OCI-M1 (cell line): ENCODE measurements at places on chromosomes 1 and 21.

- DNase-seq, result no peak
These were observed 29.7 kb downstream of the CTH start for GRCh38 chr1:70440642-70441391.

GRCh38 chr1:47172782-47173181, 17.1 kb downstream of the PDZK1IP1 start:
- DNase-seq, result no peak

DNA sequence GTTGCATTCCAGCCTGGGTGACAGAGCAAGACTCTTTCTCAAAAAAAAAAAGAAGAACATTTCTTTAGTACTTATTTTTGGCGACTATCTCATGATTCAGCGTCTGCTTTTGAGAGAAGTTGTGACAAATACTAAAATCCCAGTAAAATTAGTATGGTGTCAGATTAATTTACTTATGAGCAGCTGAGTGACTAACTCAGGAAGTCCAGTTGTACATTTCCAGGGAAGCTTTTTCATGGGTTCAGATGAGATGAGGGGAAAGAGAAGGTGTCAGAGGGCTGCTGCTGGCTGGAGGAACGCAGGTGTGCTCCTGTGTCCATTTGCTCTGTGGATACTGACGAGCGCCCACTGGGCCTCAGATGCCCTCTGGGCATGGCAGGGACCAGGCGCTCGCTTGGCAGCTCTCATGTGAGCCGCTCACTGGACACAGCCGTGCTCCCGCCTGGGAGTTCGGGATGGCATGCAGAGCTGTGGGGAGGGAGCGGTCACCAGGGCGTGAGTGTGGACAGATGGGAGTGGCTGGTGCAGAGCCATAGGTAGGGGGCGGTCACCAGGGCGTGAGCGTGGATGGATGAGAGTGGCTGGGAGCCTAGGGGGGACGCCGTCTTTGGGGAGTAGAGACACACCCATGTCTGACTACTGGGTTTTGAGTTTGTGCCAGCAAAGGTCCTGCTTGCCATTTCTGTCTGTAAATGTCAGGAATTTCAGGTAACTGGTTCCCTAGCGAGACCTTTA, 55.0 kb downstream of the ADARB1 start:
- DNase-seq, result no peak

DNA sequence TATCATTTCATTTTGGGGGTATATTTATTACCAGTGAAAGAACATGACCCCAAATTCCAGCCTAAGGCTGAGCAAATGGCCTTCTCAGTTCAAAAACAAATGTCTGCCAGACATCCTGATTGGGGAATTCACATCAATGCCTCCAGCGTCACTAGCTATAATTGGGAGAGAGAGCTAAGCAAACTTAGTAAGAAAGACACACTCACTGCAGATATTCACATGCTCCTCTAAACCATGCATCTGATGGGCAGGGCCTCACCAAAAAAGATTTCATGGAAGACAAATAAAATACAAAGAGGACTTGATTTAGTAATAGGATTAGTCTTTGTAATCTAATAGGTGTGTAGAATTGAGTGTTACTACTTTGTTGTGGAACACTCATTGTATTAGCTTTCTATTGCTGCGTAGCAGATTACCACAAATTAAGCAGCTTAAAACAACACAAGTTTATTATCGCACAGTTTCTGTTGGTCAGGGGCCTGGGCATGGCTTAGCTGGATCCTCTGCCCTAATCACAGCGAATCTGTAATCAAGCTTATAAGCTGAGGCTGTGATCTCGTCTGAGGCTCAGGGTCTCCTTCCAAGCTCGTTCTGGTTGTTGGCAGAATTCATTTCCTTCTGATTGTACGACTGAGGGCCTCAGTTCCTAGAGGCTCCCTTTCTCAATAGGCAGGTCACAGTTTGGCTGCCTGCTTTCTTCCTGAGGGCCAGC, 243.0 kb downstream of the PBX1 start:
- DNase-seq, result no peak

GRCh38 chr21:37008724-37009123, 2.2 kb downstream of the RIPPLY3 start:
- no peak for DNase-seq

- DNase-seq, result no peak
These were observed 52.7 kb downstream of the TGFB2 start for GRCh38 chr1:218397752-218398339.

- no peak for DNase-seq
These were observed 4.8 kb downstream of the PTTG1IP start for GRCh38 chr21:44868707-44869106.

DNA sequence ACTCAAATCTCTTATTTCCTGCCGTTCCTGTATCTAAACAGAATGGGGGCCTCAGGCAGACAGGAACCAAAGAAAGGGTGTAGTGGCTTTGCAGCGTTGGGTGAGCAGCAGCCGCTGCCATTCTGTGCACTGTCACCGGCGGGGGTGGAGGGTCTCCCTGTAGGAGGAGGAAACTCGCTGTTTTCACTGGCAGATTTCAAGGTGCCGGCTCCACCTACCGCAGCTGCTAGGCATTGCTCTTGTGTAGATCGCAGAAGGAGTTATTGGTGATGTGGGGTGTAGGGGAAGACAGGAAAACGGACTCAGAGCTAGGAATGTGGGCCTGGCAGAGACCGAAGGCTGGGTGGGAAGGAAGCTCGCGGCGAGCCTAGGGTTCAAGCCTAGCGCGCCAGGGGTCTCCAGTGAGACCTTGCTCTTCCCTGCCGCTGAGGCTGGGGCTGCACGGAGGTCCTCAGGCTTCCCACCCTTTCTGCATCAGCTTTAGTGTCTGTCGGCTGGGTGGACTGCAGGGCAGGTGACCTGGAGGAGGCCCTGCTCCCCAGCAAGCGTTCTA, 20.8 kb downstream of the ATP5PO start:
- DNase-seq, result peak; percentile 94

DNA sequence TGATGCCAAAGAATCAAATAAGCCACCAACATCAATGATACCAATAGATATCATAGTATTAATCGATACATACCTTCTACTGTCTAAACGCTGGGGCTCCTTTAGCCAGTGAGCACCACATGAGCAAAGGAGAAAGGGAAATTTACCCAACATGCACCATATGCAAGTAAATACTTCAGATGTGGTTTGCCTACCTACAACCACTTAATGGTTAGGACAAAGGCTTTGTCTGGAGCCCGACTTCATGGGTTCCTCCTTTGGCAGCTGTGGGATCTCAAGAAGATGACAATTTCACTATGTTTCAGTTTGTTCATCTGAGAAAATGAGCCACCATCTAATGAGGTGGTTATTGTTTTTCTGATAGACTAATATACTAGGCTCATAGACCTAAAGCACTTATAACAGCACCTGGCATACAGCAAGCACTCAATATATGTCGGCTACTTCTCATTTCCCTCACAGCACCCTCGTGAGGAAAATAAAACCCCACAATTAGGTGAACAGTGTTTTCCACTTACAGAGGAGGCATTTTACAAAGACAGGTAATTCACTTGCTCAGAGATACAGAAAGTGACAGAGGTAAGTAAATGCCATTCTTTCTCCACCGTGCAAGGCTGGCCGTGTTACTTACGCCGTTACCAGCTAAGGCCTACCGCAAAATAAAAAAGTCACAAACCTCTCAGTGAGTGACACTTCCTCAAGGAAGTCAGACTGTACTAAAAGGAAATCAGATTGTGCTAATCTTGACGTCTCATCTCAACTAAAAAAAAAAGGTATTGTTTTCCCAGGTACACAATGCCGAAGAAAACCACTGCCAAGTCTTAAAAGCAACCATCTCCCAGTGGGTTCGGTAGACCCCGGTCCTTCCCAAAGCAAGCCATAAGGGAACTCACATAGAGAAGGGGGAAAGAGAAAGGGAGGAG, 1.6 kb downstream of the TTC13 start:
- DNase-seq, result peak; percentile 29

DNA sequence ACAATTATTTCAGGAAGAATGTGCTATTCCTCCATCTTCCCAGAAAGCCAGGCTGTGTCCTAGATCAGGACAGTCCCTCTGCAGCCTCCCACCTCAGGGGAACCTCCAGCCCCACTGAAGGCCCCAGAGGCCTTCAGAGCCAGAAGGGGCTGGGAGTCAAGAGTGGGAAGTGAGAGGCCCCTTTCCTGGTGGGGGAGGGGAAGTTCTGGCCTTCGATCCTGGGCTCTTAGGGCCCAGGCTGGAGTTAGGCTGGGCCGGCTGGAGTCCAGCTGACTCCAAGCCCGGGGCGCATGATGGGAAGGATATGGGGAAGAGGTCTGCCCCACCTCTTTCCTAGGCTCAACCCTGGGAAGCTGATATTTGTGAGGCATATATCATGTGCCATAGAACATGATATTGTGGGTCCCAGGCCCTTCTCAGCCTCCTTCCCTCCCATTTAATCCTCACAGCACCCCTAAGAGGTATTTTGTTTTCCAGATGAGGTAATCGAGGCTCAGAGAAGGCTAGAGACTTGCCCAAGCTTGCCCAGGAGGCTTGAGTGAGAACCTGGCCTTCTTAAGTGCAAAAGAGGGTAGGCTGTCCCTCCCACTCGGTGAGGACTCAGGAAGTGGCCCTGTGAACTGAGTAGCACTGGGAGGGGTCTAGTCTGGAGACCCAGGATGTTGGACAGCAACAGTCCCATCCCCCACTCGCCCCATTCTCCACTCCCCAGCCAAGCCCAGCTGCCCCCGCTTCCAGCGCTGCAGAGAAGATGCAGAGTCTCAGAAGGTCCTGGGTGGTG, 18.6 kb upstream of the HSPG2 start:
- no peak for DNase-seq

GRCh38 chr1:223473601-223474344, 80.6 kb downstream of the CCDC185 start:
- no peak for DNase-seq

DNA sequence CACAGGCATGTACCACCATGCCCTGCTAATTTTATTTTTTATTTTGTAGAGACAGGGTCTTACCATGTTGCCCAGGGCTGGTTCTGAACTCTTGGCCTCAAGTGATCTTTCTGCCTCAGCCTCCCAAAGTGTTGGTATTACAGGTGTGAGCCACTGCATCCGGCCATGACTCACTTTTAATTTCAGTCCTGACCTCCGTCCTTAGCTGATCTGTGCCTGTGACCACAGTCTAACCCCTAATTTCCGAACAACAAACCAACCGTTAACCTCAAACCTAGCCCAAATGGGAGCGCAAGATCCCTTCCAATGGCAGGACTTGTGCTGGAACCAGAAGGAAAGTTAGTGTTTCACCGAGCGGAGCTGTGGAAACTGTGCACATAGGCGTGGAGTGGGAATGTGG, 29.3 kb upstream of the MAN1C1 start:
- no peak for DNase-seq

GRCh38 chr21:44653123-44653522, 1.3 kb downstream of the KRTAP12-4 start:
- no peak for DNase-seq

DNA sequence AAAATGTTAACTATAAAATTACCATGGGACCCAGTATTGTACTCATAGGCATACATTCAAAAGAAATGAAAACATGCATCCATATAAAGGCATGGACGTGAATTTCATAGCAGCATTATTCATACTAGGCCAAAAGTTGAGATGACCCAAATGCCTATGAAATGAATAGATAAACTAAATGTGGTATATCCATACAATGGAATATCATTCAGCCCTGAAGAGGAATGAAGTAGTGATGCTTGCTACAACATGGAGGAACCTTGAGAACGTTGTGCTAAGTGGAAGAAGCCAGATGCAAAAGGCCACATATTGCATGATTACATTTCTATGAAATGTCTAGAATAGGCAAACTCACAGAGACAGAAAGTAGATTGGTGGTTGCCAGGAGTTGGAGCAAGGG, 127.1 kb upstream of the IPO9 start:
- no peak for DNase-seq

DNA sequence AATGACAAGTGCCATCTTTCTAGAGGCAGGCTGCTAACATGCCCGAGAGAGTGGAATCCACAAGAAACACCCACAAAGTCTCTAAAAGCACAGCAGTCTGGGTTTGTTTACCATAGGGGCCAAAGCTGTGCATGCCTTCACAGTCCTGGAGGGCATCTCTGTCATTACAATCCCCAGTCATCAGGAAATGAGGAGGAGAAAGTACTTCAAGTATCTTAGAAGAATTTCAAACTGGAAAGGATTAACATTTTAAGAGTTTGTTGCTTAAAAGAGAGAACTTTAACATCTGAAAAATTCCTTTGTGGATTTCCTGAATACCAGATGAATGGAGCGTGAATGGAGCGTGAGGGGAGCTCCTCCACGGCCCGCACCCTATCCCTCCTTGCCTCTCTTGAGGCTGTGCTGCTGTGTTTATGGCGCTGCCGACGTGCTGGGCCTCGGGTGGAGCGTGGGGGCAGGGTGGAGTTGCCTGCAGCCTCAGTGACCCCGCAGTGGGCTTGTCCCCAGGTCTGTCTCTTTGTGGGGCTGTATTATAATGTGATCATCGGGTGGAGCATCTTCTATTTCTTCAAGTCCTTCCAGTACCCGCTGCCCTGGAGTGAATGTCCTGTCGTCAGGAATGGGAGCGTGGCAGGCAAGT, 23.3 kb downstream of the SLC6A17 start:
- no peak for DNase-seq
